ENCODE measurements at places on chromosomes 7 and 10.

DNA sequence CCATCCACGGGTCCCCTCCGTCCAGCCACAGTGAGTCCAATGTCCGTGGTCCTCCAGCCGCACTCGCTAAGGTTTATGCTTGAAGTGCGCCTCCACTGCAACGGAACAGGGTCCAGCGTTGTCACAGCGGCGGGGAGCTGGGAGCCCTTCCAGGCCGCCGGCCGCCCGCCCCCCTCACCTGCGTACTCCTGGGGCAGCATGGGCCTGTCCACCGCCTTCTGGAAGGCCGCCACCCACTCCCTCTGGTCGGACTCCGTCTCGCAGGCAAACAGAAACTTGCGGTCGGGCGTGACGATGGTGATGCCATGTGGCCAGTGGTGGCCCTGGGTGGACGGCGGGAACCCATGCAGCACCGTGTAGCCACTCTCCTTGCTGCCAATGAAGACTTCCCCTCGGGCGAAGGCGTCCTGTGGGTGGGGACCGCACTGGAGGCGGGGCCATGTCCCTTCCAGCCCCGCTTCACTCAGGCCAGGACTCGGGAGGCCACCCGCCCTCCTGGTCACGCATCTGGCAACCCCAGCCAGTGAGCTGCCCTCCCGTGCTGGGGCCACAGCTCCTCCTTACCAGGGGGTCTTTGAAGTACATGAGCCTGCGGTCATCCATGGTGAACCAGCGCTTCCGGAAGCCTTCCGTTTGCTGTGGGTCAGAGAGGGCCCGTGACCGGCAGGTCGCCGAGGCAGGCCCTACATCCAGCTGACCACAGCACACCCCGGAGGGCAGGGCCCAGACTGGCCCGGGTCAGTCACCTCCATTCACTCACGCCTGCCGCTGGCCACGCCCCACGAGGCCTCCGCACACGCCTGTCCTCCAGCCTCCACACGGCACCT lies 22.7 kb downstream of the GET4 start:
- DNase-seq, result no peak

DNA sequence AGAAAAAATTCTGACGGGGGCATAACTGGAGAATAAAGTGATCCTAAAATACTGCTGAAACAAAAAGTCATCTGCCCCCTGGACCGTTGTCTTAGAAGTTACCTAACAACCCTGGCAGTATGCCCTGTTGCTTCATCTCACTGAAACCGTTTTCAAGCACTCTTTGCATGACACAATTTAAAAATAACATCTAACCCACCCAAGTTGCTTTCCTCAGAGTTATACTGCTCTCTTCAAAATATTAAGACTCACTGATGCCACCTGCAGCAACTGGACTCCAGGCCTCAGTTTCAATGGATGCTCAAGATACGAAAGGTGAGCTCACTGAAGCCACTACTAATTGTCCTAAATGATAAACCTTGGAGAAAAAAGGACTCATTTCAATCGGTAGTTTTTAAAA lies 57.4 kb downstream of the CDK6 start:
- no peak for DNase-seq

- DNase-seq, result no peak
These were observed 35.3 kb downstream of the VSTM4 start for GRCh38 chr10:49080071-49080470.

DNA sequence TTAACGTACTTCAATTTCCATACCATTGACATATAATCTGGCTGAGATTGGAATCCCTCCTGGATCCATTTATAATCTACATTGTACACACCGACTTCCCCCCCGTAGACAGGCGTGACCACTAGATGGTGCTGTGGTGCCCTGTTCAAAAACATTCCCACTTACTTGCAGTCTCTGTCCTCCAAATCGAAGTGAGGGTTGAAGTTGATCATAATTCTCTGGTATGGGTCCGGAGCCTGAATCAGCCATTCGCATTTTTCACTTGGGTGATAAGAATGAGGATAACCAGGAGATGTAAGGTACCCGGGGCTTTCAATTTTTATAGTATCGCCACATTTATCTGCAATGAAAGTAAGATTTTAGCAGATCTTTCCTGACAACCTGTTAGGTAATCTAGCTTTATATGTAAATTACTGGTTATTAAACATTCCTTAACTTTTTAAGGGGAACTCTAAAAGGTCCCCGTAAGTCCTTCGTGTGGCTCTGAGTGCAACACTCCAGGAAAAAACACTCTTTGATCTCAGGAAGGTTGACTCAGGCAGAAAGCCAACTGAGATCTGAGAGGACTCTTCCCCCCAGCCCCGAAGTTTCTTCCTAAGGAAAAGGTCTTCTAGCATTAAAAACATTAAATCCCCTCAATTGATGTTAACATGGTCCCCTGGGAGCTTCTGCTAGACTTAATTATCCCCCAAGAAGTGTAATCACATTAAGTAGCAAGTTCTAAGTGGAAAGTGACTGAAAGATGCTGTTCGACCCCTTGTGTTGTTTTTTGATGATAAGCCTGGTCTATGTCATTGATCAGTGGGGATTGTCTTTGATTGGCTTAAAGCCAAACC lies 3.7 kb downstream of the NRP1 start:
- peak; percentile 67 for DNase-seq

- DNase-seq, result no peak
These were observed 5.7 kb upstream of the GLCCI1 start for GRCh38 chr7:7962851-7963250.

DNA sequence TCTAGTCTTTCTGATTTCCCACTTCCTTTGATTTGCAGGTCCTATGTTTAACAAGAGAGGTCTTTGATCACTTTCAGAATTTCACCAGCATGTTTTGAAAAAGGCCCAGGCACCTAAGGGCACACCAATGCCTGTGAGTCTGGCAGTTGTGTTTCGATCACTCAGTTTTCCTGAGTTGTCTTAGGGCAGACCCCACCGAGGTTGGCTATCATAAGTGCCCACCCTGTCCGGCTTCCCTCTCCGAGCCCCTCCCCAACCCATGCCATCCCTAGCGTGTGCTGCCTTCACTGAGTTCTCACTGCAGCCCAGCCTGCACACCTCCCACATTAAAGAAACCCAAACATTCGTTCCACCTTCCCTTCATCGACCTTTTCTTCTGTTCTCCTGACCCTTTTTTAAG lies 257.9 kb downstream of the GRID1 start:
- DNase-seq, result no peak

GRCh38 chr7:27179503-27180430 lies 5.3 kb downstream of the HOXA11 start:
- DNase-seq, result peak; percentile 9

DNA sequence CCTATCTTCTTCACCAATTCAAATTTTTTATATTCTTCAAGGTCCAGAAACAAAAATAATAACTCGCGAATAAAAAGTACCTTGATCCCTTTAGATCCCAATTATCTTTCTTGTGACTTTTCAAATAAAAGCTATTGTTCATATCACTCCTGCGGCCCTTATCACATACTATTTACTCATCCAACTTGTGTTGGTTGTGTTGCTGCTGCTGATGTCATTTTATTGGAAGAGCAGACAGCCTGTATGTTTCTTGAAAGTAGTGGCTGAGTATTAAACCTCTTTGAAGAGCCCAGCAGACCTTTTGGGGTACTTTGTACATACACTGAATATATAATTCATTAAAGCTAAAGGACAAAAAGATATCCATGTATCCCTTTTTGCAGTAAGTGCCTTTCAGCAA lies 231.7 kb downstream of the CTNNA3 start:
- no peak for DNase-seq

DNA sequence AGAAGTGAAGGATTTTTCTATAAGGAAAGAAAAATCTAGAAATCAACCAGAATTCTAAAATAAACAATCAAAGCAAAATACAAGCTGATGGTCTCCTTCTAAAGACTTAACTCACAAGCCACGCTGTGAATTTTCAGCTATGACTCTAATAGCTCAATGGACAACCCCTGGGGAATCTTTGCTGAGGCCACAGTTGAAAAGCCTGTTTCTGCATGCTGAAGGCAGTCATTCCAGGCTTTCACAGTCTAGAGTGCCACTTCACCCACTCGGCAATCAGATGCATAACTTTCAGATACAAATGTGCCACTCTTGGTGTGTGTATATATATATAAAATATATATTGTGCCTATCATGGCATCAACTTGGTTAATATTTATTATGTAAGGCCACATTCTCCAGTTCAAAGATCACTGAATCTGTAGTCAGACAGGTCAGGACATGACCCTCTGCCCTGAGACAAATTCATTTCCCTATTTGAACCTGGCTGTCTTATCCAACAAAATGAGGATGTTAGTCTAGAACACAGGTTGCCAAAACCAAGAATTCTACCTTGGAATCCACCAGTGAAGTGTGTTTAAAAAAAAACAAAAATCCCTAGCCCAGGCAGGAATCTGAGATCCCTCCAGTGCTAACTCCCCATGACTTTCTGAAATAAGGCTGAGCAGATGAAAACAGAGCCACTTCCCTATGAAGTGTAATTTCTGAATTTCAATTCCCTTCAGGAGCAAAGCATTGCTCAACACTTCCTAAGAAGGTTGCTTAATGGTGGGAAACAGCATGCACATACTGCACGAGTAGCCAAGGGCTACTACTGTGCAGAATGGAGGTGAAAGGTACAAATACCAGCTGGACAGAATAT lies 9.9 kb downstream of the LIPA start:
- no peak for DNase-seq

GRCh38 chr10:58734116-58734515 lies 221.4 kb downstream of the BICC1 start:
- no peak for DNase-seq

DNA sequence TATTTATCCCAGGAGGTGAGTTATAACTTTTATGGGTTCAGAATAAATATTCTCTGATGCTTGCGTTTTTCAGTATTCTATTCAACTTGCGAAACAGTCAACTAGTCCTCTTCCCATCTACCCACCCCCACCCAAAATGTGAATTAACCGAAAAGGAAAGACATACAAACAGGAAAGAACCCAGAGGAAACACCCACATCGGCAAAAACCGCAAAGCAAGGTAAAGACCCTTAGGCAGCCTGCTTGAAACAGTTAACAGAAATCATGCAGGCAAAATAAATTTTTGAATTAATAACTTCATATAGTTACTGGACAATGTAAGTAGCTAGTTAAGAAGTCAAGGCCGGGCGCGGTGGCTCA lies 5.4 kb downstream of the ZC3HAV1 start:
- DNase-seq, result no peak

GRCh38 chr7:42194238-42194637 lies 42.8 kb downstream of the GLI3 start:
- no peak for DNase-seq

DNA sequence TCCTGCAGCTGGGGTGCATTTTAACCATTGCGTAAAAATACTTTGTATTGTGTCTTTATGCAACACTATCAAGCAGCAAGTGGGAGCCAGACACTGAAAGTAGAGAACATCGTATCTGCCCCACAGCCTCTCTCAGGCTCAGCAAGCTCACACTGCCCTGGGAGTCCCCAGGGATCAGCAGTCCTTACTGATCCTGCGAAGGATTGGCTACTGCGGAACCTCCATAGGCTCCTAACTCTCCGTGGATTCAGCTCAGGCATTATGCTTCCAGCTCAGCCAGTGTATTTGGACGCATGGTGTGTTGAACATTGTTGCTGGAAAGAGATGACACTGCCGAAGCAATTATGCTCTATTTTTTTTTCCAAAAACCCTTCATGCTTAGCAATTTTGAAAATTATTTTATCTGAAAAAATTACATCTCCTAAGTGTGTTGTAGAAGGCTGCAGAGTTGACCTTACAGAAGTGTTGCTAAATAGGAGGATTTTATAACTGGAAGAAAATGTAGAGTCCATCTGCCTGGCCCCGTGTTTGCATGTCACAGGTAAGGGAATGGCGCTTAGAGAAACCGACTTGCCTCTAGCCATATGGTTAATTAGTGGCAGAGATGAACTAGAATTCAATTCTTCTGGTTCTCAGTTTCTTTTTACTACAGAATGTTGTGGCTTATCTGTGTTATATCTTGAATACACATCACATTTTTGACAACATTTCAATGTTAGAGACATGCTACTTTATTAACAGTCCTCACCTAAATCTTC lies 276.4 kb upstream of the COBL start:
- no peak for DNase-seq

GRCh38 chr7:66258409-66258808 lies 53.3 kb downstream of the TPST1 start:
- no peak for DNase-seq

- no peak for DNase-seq
These were observed 164.8 kb upstream of the SLC25A13 start for GRCh38 chr7:96486681-96487080.

- DNase-seq, result no peak
These were observed 59.1 kb downstream of the ARMC3 start for GRCh38 chr10:22986771-22987542.

- no peak for DNase-seq
These were observed 17.1 kb upstream of the TMEM120A start for GRCh38 chr7:76011442-76011861.

DNA sequence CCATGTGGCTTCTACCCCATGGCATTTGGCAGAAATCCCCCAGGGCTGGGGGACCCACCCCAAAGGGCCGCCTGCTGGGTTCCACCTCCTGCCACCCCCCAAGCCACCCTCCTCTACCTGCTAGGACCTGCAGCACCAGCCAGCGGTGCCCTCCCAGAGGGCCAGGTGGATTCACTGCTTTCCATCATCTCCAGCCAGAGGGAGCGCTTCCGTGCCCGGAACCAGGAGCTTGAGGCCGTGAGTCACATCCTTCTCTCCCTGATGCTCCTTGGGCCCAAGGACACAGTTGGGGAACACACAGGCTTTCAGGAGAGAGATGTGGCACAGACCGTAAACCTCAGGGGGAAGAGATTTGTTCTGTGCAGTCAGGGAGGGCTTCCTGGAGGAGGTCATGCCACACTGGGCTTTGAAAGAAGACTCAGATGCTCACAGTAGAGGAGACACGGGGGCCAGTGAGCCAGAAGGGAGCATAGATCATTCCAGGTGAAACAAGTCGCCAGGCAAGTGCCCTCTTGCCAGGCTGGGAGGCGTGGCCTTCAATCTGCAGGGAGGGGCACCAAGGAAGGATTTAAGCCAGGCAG lies 11.5 kb upstream of the SH2B2 start:
- DNase-seq, result no peak

DNA sequence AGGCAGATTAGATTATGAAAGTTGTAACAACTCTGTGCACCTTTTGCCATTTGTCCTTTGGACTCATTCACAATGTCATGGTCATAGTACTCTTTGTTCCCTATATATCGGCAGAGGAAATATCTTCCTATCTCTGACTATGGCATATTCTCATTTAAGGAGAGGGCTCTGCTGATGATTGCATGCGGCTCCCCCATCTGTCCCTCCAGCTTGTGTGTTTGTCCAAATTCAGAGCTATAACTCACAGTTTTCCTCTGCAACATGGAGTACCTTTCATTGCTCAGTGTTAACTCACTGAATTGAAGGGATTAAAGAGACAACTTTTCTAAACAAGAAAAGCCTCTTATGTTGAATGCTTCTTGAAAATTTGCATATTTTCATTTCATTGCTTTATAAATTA lies 145.5 kb downstream of the OTUD1 start:
- DNase-seq, result no peak

- DNase-seq, result no peak
These were observed 81.7 kb downstream of the HDAC9 start for GRCh38 chr7:18577096-18577771.

DNA sequence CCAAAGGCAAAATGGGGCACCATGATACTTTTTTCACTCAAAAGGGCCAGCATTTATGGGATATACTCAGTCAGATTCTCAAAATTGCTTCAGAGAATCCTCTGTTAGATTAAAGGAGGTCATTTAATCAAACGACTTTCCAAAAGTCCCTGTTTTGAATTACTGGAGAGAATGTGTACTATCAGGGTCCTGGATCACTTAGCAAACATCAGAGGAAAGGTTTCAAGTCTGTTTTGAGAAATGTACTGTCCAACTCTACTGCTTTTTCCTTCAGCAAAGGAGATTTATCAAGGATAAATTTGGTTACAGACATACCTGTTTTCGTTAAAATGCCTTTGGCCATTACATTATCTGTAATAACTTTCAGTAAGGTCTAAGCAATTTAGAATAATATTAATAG lies 340.9 kb downstream of the GFRA1 start:
- no peak for DNase-seq

Measured in anterior cingulate cortex (tissue), 58 donors.